ENCODE measurements at places on chromosomes 1 and 21.

GRCh38 chr1:97164276-97164639 is 442.7 kb downstream of the PTBP2 start:
- DNase-seq, result no peak

- DNase-seq, result no peak
These were observed 5.0 kb upstream of the CDC14A start for GRCh38 chr1:100347009-100347966.

DNA sequence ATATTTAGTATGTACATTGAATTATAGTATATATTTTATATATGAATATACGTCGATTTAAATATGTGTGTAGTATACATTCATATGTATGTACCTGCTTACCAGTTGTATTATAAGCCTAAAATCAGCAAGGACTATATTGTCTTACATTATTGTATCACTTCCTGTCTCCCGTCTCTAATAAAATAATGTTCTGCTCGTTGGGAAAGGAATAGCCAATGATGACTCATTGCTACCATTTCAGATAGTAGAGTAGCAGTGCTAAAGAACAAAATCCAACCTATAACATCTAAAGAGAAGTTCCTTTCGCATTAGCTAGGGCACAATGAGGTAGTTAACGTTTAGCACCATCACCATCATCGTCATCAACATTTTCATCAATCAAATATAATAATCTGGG is 39.9 kb upstream of the SMYD2 start:
- DNase-seq, result no peak

DNA sequence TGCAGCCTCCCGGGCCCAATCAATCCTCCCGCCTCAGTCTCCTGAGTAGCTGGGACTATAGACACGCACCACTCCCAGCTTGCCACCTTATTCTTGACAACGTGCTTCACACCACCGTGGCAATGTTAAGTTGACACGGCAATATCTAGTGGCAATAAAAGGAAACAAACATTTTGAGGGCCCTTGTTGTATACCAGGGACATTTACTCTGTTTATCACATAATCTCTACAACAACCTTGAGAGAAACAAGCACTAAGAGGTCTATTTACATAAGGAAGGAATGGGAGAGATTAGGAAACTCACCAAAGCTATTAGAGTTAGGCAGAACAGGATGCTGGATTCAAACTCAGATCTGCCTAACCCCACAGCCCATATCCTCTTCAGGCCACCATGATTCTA is 3.1 kb downstream of the KLHDC8A start:
- DNase-seq, result no peak

DNA sequence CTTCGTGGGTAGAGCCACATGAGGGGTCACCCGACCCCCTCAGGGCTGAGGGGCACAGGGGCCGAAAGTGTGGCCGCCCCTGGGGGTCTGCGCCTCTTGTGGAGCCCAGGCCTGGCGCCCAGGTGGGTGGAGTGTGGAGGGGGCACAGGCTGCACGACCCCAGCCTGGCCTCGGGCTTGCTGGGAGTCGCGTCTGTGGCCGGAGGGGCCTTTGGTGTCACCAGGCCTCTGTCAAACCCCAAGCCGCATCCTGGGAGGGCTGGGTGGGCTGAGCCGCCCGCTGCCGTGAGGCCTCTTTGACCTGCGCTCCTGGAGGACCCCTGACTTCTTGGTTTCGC is 60.7 kb downstream of the FAAP20 start:
- DNase-seq, result no peak

DNA sequence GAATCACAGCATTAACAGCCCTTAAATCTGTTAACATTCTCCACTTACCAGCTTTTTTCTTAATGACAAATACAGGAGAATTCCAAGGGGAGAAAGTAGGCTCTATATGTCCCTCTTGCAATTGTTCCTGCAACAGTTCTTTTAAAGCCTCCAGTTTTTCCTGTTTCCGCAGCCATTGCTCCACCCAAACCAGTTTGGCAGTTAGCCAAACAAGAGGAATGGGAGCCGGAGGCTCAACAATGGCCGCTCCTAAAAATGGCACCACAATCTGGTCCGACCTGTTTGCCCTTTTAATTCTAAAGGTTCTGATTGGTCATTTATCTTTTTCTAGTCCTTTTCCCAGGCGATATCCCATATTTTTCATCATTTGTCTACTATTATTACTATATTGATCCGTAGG is 14.0 kb upstream of the L1TD1 start:
- peak; percentile 47 for DNase-seq

DNA sequence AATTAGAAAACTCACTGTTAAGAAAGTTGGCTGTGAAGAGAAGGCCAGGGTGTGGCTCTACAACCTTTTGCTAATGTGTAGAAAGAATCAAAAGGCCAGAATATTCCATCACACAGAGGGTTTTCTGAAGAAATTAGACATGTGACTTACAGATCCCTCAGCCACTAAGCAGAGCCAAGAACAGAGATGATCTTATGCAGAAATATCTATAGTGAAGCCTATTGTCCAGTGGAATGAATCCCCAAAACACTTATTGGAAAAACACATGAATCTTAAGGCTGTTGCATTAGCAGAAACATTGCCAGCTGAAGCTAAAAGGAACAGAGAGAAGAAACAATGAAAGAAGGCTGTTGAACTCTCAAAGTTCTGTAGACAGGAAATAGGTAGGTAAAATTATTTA is 979.2 kb downstream of the MRPL39 start:
- no peak for DNase-seq

DNA sequence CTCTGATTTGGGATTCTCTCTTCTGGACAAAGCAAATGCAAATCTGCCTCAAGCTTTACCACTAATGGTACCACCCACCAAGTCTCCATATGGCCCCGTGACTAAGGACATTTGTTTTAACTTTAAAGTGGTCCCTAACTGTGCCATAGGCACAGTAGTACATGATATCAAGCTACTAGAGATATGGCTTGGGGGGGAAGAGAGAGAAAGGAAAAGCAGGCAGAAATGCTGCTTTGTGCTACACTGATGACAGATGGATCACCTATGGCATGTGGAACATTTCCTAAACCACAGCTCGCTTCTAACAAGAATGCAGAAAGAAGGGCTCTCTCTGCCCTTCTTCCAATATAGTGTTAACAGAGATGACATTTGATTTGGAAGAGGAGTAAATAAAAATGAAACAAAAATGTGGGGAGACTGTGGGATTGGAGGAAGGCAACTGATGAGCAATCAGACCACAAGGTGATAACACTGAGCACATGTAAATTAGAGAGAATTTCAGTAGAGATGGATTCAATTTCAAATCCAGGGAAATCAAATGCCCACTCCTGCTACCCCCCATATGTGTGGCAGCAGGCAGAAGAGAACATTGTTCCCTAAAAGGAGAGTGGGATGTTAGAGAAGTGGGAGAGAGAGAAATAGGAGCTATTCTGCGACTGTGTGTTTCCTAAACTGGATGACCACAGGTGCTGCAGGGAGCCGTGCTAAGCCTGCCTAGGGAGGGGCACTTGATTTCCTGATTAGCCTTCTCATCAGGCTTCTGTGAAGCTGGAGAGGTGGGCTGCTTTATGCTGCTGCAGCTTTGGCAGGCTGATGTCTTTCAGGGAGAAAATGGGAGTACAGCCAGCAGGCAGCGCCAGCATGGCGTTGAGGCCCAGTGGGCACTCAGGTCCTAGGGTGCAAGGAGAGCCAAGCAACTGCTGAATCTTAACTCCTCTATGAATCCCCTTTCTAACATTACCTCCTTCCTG is 75.3 kb downstream of the ZNF648 start:
- DNase-seq, result no peak

- DNase-seq, result no peak
These were observed 160.0 kb downstream of the PDE4B start for GRCh38 chr1:65952696-65953095.

GRCh38 chr21:33254766-33255165 is 11.4 kb upstream of the IL10RB start:
- no peak for DNase-seq

DNA sequence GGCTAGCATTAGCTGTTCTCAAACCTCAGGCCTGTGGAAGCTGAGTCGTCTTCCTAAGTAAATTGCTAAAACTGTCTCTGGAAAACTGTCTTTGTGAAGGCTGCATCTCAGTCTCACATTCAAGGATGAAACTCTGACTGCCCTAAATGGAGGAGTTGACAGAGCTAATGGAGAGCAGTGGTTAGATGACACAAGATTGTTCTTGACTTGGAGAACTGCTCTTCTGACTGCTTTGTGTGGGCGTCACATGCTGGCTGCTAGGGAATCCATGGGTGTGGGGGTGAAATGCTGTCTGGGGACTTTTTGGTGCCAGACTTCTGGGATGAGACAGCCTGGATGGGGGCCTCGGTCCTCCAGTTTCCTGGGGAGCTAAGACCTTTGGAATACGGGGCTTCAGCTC is 24.5 kb upstream of the TSPAN2 start:
- no peak for DNase-seq

DNA sequence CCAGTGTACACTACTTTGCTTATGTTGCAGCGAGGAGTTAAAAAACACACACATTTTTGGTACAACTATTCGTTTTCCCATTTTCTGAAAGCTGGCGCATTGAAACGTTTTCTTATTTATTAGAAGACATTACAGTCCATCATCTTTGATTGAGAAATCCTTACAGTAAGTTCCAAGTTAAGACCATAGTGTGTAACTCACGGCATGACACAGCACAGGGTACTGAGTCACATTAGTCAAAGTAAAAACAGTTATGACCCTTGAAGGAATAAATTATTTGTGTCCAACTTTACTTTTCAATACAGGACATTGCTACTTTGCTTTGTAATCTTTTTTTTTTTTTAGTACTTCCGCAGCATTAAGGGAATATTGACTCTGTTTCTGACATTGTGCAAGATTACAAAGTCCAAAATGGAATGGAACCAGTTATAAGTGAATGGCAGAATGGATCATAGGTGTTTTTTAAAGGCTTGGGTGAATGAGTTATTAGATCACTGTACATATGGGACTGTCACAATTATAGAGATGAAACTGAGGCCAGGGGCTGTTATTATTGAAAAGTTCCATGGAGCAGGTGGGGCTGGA is 11.7 kb downstream of the PTGFRN start:
- no peak for DNase-seq

GRCh38 chr1:54095546-54096226 is 42.3 kb downstream of the TCEANC2 start:
- no peak for DNase-seq

DNA sequence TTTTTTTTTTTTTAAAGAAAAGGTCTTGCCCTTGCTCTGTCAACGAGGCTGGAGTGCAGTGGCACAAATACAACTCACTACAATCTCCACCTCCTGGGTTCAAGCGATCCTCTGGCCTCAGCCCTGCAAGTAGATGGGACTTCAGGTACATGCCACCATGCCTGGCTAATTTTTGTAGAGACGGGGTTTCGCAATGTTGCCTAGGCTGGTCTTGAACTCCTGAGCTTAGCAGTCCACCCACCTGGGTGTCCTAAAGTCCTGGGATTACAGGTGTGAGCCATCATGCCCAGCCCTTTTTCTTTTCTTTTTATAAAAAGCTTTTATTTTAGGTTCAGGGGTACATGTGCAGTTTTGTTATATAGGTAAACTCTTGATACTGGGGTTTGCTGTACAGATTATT is 47.2 kb downstream of the TLR5 start:
- DNase-seq, result no peak

GRCh38 chr1:77010937-77011336 is 143.7 kb downstream of the ST6GALNAC5 start:
- no peak for DNase-seq

DNA sequence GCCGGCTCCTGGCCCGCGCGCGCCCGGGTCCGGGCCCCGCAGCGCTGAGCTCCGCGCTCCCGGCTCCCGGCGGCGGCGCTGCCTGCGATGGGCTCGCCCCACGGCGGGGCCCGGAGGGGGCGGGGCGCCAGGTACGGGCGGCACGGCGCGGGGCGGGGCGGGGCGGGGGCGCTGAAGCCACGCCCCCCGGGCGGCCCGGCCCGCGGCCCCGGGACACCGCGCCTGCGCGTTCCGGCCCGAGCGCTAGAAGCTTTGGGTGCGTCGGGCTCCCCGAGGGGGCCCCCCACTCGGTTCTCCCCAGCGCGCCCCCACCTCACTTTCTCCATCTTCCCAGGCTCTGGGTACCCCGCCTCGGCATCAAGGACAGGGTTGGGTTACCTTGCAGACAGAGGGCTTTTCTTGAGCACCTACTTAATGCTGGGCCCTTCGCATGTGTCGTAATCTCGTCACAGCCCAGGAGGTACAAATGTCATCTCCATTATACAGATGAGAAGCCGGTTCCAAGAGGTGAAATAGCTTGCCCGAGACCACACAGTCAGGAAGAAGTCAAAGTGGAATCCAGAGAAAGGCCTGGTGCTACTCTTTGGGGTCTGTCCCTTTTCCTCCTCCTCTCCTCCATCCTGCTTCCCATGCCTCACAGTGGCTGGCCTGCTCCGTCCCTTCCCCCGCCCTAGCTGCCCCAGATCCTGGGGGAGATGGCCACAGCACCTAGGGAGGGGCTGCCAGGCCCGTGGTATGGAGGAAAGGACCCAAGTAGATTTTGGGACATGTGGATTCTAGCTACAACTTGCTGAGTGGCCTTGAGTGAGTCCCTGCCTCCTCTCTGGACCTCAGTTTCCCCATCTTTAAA is 46.5 kb downstream of the RAP1GAP start:
- DNase-seq, result no peak

GRCh38 chr1:203381151-203381751 is 30.3 kb upstream of the FMOD start:
- no peak for DNase-seq

GRCh38 chr1:226104671-226105121 is 42.2 kb downstream of the H3-3A start:
- no peak for DNase-seq

DNA sequence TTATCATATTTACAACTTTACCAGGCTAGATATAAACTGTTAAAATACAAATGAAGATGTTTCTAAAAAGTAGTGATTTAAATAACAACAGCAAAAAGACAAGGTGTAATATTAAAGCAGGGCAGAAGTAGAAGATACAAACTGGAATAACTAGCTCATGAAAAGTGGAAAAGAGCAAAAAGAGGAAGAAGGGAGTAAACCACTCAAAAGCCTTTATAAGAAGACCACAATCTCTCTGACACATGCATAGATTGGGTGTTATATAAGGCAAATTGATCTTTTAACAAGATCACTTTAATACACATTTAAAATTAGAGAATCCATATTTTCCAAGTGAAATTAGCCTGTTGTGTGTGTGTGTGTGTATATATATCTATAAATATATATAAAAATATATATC is 5.0 kb downstream of the DENND1B start:
- DNase-seq, result no peak

DNA sequence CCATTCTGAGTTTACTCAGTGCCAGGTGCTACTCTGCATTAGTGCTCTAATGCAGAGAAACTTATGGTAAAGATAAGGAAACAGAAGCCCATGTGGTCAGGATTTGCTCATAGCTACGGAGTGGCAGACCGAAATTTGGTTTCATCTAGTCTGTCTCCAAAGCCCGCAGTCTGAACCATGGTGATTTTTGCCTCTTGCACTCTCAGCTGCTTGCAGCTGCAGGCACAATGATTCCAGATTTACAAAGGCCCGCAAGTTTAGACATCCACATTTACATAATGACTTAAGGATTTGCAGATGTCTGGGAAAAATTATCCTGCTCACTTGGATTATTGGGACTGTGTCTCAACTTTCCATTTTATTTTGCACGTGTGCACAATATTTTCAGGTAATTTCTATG is 161.3 kb upstream of the KCNJ6 start:
- DNase-seq, result no peak

GRCh38 chr1:203202431-203203245 is 16.1 kb upstream of the CHI3L1 start:
- DNase-seq, result no peak

- no peak for DNase-seq
These were observed 488.0 kb upstream of the B3GALT2 start for GRCh38 chr1:193674292-193674944.

GRCh38 chr1:187960125-187960638 is 1131.4 kb downstream of the PLA2G4A start:
- DNase-seq, result no peak
